ENCODE measurements at places on chromosomes 16 and 17.
A peak's percentile ranks its signal among the peaks of the same experiment; 100 is the strongest.

DNA sequence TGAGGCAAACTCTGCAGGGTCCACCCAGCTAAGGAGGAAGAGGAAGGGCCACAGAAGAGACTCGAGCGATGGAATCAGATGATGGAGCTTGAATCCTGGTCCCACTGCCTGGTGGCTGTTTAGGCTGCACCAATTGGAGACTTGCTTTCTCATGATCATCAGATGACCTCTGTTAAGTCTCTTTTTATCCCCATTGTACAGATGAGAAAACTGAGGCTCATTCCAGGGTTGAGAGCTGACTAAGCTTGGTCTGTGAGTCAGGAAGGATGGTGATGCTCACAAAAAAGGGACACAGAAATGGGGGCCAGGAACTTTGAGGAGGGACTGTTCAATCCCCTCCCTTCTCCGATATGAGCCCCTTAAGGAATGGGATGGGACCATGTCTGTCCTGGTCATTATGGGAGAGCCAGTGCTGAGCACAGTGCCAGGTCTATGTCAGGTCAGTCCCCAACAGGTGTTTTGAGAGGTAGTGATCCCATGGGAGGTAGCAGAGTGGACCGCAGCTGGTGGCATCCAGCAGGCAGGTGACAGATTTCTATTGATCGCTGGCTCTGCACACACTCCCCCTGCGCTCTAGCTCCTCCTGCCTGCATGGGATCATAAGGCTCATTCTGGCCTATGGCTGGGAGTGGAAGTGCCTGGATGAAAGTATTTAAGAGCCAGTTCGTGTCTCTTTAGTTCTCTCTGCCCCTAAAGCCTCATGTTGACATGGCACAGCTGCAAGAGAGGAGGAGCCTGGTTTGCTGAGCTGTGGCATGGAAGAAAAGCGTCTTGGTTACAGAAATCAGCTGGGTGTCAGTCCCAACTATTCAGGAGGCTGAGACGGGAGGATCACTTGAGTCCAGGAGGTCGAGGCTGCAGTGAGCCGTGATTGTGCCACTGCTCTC, 27.2 kb downstream of the SNX20 start:
- no peak for DNase-seq

- no peak for DNase-seq
Observed at GRCh38 chr17:66411520-66411919, 109.1 kb downstream of the PRKCA start.

DNA sequence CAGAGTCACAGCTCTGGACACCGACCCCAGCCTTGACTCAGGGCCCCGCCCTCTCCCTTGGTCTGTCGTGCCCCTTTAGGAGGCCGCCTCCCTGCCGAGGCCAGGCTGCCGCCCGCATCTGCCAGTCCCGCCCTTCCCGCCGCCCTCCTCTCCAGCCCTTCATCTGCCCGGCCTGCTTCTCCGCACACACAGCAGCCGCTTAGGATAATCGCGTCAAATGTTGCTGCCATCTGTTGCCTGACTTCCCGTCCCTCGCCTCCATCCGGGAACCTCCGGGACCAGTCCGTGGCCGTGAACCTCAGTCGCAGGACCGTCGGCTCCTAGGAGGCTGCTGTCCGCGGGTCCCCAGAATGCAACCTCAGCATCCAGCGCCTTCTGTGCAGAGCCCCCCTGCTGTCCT, 11.9 kb downstream of the GSE1 start:
- no peak for DNase-seq

DNA sequence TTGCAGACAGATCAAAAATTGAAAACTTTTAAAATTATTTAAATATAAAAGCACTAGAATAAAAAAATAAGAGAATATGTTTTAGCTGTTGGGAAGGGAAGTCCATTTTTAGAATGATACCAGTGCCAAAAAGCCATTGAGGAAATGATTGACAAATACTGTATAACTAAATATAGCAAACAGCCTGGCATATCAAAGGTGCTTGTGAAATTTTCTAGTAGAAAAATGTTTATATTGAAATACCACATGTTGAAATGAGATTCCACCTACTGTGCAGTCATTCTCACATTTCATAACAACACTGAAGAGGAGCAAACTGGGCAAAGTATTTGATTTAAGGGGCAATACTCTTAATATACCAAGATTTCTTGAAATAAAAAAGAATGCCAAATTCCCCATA, 183.5 kb downstream of the PHKB start:
- no peak for DNase-seq

- no peak for DNase-seq
Observed at GRCh38 chr16:34802396-34802795, 1343.0 kb downstream of the TP53TG3F start.

GRCh38 chr17:17741349-17742023, 60.2 kb downstream of the RAI1 start:
- no peak for DNase-seq

DNA sequence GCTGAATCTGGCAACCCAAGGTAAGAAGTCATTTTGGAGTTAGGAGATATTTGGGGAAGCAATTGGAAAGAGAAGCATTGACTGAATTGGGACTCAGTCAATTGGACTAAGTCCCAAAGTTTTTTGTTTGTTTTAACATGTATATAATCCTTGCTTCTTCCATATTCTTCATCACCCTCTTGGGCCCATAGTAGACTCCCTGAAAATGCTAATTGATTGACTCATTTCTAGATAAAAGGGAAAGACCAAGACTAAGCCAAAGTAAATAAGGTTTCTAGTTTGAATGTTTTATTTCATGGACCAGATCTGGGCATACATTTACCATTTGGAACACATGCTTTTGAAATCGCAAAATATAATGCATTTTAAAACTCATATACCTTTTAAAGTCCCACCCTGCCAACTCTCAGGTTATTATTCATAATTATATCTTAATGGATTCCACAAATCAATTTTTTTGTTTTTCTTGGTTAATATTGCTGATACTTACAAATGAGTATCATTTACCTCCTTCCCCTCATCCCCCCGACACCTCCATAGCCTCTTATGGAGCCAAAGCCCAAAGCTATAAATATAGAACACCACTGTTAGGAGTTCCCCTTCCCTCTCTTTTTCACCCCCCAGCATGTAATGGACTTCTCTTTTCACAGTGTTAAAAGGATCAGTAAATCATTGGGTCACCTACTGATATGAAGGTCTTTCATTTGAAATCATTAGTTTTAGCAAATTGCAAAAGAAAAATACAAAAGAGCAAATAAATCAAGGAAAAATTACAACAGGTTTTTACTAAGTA, 674.0 kb upstream of the SOX9 start:
- no peak for DNase-seq

GRCh38 chr17:62819511-62820221, 11.6 kb upstream of the MARCHF10 start:
- DNase-seq, result no peak

DNA sequence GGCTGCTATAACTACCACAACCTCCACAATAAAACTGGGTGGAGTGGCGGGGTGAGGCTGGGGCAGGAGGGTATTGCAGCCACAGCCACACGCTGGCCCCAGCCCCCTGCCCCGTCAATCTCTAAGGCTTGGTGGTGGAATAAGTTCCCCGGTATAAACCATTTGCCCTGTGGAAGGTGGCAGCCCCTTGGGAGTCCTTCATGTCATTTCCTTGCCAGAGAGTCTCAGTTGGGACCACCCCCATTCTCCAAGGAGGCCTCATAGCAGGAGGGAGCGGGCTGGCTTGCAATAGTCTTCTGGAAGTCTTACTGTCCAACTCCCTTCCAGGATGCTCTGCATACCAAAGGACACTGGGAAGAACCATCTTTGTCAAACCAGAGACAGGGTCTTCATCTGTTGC, 19.4 kb downstream of the CD300A start:
- DNase-seq, result no peak

DNA sequence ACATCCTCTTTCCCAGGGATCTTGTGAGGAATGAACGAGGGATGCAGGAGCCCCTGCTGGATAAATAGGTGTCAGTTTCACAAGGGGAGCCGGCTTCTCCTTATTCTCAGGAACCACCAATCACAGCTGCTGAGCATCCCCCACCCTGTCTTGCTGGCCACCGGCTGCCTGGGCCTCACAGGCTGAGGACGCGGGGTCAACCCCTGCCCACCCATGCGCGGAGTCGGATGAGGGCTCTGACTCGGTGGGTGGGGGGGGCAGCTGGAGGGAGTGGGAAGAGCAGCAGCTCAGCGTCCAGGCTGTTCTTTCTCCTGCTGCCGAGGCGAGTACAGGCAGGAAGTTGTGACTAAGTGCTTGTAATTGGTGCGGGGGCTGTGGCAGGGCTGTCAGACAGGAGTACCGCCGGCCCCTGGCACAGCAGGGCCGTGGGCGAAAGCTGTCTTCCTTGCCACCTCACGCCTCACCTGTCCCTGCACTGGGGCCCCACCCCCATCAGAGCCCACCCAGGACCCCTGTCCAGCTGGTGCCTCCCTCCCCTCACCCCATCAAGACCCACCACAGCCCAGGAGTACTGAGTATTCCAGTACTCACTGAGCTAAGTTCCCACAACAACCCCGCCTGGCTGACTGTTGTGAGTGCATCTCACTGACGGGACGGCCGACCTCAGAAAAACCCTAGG, 11.0 kb upstream of the DPEP1 start:
- peak; percentile 32 for DNase-seq

DNA sequence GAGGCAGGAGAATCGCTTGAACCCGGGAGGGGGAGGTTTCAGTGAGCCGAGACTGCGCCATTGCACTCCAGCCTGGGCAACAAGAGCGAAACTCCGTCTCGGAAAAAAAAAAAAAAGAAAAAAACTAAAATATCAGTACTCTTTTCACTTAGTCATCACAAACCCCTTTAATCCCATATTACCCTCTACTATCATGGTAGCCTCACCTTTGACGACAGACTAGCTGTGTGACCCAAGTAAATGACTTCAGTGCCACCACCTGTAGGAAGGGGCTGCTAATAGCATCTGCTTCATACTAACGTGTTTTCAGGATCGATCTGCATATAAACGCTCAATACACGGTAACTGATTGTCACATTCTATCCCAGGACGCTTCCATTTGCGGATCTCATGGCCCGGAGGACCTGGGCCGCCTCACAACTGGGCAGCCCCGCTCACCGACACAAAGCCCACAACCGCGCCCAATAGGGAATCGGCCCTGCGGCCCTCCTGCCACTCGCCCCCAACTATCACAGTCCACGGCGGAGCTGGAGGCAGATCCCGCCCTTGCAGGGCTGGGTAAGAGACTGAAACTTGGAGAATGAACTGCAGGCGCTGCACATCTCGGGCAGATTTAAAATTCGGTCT, 1.1 kb upstream of the ZNF263 start:
- no peak for DNase-seq

GRCh38 chr17:8725881-8726876, 18.5 kb downstream of the CCDC42 start:
- no peak for DNase-seq

DNA sequence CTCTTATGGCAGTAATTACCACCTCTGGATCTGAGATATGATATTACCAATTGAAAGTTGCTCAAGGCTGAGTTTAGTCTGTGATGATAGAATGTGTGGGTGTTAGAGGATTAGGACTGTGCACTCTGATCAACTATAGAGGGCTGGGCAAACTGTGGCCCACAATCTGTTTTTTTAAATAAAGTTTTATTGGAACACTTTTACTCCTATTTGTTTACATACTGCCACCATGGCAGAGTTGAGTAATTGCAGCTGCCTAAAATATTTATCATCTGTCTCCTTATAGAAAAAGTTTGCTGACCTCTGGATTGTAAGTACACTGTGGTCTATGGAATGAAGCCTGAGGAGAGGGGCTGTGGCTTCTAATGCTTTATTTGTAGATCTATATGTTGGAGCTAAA, 71.5 kb upstream of the N4BP1 start:
- no peak for DNase-seq

DNA sequence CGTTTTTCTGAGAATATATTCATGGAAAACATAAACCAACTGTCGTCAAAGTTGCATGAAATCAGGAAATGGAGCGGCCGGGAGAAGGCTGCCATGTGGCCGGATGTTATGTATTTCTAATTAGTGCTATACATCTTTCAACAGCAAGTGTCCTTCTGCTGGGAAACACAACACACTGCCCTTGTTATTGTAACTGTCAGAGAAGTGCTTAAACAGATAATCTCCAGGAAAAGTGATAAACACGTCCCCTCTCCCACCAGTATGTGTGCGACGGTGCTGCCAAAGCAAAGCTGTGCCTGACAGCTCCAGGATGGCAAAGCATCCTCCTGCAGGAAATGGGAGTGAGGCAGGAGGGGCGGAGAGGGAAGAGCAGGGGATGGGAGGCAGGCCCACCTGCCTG, 111.8 kb downstream of the SMG6 start:
- DNase-seq, result no peak

- DNase-seq, result no peak
Observed at GRCh38 chr16:84629580-84629979, 11.7 kb upstream of the COTL1 start.

DNA sequence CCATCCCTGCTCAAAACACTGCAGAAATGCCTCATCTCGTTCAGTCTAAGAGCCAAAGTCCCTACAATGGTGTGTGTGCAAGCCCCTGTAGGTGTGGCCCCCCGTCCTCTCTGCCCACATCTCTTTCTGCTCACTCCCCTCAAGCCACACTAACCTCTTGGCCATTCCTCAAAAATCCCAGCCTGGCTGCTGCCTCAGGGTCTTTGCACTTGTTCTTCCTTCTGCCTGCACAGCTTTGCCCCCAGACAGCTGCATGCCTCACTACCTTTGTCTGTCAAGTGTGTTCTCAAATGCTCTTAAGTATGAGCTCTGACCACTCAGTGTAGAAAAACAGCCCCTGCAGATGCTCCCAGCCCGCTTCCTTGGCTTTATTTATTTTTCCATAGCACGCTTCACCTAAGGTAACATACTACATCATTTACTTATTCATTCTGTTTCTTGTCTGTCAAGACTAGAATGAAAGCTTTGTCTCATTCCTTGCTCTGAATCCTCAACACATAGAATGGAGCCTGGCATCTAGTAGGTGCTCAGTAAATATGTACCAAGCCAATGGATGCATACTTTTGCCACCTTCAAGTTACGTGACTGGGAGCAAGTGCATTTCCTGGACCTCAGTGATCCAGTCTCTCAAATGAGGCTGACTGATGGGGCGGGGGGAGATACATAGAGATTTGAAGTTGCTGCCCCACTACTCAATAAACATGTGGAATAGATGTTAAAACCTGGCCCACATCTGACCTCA, 38.1 kb downstream of the RAI1 start:
- DNase-seq, result no peak

- no peak for DNase-seq
Observed at GRCh38 chr17:70804161-70804560, 634.8 kb downstream of the KCNJ2 start.

DNA sequence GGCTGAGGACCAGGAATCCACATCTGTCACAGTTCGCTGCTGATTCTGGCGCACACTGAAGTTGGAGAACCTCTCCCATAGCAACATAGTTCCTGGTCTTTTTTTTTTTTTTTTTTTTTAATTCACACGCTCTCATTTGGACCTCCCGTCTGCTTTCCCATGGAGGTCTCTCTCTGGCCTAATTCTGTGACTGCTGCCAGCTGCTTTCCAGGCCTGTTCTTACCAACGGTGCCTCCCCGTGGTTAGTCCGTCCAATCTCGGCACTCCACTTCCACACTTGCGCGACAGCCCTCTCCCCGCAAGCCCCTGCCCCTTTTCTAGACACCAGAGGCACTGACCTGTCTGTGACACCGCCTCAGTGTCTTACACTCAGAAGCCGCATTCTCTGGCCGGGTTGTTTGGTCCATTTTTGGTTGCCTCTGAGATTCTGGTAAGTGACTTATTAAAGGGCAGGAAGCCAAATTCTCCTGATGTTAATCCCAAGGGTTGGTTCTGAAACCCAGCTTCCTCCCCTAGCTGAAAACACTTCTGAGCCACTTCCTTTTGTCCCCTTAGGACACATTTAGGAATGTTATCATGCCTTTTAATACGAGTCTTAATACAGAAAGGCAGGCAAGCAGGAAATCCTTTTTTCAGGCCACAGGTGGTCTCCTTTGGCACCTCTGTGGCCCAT, 1.1 kb upstream of the AKTIP start:
- peak; percentile 7 for DNase-seq

All from effector CD4-positive, alpha-beta T cell (primary cell).